ENCODE measurements at places on chromosomes 7 and 10.

GRCh38 chr10:72074574-72075375, 13.6 kb downstream of the SPOCK2 start:
- no peak for DNase-seq

DNA sequence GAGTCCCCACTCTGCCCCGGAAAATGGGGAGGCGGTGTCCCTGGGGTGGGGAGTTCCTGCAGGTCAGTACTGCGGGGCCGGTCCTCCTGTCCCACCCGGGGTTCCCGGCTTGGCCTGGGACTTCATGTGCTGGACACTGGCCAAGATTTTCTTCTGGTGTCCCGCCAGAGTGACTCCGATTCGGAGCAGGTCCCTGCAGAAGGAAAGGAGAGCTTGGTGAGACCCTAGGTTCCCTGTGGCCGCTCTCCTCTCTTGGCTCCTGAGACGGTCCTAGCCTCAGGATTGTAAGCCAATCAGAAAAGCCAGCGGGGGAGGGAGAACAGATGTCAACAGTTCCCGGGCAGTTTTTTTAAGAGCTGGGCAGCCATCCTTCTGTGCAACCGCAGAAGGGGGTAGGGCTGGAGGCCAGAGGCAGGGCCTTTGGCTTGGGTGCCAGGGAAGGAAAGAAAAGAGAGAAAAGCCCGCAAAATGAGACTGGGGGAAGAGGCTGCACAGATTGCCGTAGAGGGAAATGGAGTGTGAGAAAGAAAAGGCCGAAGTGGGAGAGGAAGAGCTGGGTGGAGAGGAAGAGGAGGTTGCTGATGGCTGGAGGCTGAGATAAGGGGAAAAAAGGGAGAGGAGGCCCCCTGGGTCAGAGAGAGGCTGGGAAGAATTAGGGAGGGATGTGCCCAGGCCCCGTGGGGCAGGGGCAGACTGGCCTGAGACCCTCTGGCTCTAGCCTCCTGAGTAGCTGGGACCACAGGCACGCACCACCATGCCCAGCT, 23.7 kb downstream of the EPHB4 start:
- DNase-seq = no peak

GRCh38 chr10:3531670-3532069, 253.3 kb downstream of the KLF6 start:
- no peak for DNase-seq

- peak; percentile 15 for DNase-seq
Measured at GRCh38 chr7:44145969-44146911, 5.1 kb upstream of the MYL7 start.

GRCh38 chr10:70055550-70055949, 2.9 kb downstream of the MACROH2A2 start:
- DNase-seq = no peak

- DNase-seq = no peak
Measured at GRCh38 chr10:96397902-96398301, 39.1 kb upstream of the OPALIN start.

- DNase-seq = no peak
Measured at GRCh38 chr7:151676759-151677158, 157.1 kb upstream of the RHEB start.

DNA sequence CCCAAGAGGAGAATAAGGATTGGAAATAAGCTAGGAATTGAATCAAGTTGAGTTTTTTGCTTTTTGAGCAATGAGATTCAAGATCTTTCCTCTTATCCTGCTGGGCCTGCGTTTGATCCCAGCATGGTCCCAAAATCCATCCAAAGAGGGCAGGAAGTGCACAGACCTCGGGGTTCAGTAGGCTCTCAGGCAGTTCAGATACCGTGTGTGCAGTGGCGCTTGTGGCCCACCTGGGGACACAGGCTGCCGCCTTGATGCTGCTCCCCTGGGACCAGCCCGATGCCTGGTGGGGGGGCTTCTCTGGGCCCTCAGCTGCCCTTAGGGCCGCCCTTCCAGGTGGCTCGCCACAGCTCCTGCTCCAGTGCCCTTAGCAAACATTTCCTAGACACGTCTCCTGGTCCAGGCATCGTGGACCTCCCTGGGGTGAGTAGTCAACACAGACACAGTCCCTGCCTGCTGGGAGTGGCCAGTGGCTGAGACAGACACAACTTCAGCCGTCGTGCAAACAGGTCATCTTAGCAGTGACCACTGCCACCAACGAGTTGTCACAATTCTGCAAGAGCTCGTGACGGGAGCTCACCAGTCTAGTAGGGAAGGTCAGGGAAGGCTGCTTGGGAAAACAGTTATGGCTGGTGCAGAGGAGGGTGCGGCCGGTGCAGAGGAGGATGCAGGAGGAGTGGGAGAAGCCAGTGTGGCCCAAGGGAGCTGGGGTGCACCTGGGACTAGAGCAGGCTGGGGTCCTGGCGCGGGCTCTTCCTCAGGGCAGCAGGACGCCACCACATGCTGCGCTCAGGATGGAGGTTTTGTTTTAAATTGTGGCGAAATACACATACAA, 21.7 kb upstream of the JAKMIP3 start:
- no peak for DNase-seq

DNA sequence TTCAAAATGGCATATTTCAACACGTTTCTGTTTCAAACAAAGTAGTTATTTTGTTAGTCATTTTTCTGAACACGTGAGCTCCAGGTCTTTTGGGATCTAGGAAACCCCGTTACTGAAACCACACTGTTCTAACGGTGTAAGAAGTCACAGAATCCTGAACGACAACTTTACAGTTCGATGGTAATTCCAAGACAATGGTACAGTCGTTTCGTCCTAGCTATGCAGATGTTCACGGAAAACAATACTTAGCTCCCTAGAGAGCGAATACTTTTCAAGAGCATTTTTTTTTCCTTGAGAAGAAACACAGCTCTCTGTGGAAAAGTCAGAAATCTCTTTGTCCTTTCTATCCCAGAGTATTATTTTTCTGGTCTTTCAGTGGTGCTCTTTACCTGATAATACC, 254.1 kb downstream of the ADARB2 start:
- no peak for DNase-seq

- no peak for DNase-seq
Measured at GRCh38 chr10:73217628-73218027, 29.4 kb downstream of the DNAJC9 start.

DNA sequence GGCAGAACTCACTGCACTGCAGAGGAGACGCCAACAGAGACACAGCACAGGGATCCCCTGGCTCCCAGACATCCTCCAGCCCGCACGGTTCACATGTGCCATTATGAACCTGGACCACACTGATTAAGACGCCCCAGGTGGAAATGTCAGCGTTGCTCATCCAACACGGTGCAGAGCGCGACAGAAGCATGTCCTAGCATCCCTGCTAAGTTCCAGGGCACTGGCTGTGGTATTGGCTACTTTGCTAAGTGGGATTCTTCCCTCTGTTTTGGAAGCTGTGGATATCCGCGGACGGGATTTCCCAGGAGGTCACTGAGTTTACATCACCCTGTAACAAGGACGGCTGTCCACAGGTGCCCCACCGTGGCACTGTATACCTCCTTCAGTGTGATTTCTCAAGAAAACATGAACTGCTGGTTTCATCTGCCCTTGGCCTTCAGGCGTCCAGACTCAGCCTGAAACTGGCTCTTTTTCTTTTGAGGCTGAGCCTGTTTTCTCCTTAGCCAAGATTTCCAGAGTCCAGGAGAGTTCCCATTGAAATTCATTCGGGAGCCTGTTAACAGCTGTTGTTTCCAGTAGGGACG, 324.0 kb downstream of the WDR37 start:
- DNase-seq = no peak

DNA sequence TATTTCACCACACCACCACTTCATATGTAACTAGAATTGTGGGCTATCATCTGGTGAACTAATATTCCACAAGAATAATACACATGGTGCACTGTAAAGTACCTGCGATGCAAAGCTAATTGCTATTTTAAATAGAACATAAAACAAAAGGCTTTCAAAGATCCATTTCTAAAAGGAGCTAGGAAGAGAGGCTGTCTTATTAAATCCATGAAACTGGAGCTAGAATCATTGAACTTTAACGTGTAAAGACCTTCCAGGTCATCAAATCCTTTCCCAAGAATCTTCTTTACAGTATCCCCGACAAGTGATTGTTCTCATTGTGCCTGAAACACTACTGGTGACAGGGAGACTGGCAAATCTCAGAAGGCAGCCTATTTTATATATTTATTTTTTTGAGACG, 224.9 kb downstream of the CHCHD3 start:
- DNase-seq = no peak

DNA sequence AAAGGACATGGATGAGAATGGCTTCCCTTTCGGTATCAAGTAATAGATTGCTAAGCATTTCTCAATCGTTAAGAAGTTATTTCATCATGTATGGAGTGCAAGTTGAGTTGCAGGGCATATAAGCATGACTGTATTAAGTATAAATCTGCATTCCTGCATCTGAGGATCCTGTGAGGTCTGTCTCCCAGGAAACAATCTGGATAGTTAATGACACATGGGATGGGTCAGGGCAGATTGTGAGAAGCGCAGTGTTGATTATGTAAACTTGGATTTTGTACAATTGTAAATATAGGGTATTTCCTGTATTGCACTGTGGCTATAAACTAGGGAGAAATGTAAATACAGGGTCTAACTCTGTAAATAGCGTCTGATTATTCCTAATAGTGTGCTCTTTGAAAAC, 102.6 kb downstream of the PLXDC2 start:
- DNase-seq = no peak

DNA sequence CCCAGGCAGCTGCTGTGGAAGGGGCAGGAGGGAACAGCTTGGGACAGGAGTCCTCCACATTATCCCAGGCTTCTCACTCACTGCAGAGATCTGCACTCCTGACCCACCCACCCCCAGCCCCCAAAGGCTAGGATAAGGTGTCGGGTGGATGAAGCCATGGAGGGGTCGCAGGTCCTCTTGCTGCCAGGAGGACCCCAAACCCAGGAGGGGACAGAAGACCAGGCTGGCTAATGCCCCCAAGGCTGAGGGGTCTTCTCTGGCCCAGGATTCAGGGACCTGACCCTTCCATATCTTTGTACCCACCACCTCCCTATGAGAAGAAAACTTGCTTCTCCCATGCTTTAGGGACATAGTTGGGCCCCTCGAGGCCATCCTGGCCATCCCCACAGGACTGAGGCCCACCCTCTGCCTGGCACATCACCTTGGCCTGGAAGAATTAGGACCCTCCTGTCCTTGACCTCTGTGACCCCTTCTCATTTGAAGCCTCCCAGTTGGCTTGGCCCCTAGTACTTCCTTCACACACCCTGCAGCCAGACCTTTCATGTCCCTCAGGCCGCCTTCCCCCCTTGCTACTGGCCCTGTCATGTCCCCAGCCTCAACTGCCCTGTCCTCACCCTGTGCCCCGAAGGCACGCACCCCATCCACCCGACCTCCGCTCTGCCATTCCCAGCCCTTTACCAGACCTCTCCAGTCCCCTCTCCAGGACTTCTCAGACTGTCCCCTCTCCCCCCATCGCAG, 21.6 kb downstream of the KCNH2 start:
- no peak for DNase-seq

DNA sequence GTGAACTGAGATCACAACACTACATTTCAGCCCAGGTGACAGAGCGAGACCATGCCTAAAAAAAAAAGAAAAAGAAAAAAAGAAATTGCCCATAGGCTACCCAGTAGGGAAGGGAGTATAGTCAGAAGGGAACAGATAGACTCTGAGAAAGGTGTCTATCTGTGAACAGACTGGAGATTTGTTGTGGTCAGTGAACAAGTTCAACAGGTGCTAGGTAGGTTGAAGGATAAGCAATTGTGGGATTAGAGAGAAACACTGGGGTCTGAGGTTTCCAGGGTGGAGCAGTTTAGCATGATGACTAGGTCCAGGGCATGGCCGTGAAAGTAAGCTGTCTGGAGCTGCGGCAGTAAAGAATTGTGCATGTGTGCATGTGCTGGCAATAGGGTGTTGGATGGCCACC, 6.9 kb downstream of the LRGUK start:
- no peak for DNase-seq

DNA sequence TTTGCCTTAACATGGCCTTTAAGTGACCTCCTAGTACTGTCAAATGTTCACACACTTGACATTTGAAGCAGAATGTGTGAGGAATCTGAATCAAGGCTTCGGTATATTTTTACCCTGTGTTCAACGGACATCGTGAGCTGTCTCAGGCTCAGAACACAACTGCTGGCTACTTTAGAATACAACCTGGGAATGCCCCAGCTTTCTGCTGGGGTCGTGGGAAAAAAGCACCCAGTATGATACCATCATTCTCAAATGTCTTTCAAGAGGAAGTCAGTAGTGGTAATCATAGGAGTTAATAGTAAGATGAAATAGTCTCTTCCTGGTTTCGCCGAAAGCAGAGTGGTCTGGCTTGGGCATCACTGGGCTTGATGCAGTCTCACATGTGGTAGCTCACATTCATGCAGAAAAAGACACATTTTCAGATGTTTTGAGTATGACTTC, 67.2 kb downstream of the CREB5 start:
- no peak for DNase-seq

- no peak for DNase-seq
Measured at GRCh38 chr7:157537056-157537455, 200.3 kb downstream of the DNAJB6 start.

DNA sequence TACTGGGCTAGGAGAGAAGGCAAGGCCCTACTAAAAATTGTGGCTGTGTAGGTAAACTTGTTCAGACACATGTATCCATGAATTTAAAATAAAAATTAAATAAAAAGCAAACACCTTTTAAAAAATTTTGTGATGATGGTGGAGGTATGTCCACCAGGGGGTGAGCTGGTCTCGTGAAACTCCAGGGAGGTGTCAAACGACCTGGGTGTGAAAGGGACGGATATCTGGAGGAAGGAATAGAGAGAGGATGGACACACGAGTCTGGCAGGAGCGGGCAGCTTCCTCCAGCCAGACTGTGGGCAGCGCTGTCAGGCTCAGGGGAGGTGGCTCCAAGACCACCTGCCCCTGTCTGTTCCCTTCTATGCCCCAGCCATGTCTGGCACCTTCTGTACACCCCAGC, 34.8 kb upstream of the DMBT1 start:
- DNase-seq = no peak

- DNase-seq = no peak
Measured at GRCh38 chr7:68813551-68814080, 784.7 kb upstream of the AUTS2 start.

GRCh38 chr10:132133449-132134240, 53.1 kb upstream of the DPYSL4 start:
- no peak for DNase-seq

GRCh38 chr7:123557016-123557397, 611 bp downstream of the NDUFA5 start:
- DNase-seq = no peak

- no peak for DNase-seq
Measured at GRCh38 chr10:129464251-129464650, 2.8 kb upstream of the MGMT start.

DNA sequence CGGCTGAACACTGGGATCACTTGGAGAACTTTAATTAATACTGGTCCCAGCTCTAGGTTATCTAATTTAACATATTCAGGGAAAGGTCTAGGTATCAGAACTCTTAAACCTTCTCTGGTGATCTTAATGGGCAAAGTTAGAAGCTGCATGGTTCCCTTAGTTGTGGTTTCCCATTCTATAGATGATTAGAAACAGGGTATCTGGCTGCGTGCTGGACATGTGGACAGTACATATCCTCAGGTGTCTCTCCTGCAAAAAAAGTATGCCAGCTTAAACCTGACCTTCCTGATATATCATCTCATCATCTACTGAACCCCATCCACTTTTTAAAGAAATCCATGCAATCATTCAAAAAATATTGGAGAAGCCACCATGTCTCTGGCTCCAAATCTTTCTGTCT, 284.5 kb upstream of the DKK1 start:
- no peak for DNase-seq

All from cortex of kidney (tissue), 1 donor.